Cortex of kidney (tissue), 1 donor: ENCODE measurements at places on chromosomes 6 and 20.
A peak's percentile ranks its signal among the peaks of the same experiment; 100 is the strongest.

- no peak for DNase-seq
Observed at GRCh38 chr6:44652547-44652946, 265.0 kb downstream of the CDC5L start.

DNA sequence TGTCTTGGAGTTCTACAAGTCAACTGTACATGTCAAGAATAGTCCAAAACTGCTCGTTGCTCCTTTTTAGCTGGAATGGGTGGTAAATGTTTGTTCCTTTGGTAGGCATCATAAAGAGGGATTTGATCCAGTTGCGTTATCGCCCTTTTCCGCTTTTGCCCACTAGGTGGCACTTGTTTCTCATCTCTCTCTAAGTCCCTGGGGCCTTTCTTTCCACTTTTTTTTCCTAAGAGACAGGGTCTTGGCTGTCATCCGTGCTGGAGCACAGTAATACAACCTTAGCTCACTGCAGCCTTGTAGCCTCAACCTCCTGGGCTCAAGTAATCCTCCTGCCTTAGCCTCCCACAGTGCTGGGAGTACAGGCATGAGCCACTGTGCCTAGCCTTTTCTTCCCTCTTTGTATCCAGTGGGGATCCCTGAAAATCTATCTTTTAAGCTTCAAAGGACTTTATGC, 20.7 kb downstream of the GTPBP2 start:
- DNase-seq = no peak

- no peak for DNase-seq
Observed at GRCh38 chr20:56153926-56154325, 94.6 kb upstream of the MC3R start.

GRCh38 chr6:70225055-70225454, 77.8 kb downstream of the COL9A1 start:
- DNase-seq = no peak

- no peak for DNase-seq
Observed at GRCh38 chr6:37173493-37174195, 3.7 kb downstream of the PIM1 start.

DNA sequence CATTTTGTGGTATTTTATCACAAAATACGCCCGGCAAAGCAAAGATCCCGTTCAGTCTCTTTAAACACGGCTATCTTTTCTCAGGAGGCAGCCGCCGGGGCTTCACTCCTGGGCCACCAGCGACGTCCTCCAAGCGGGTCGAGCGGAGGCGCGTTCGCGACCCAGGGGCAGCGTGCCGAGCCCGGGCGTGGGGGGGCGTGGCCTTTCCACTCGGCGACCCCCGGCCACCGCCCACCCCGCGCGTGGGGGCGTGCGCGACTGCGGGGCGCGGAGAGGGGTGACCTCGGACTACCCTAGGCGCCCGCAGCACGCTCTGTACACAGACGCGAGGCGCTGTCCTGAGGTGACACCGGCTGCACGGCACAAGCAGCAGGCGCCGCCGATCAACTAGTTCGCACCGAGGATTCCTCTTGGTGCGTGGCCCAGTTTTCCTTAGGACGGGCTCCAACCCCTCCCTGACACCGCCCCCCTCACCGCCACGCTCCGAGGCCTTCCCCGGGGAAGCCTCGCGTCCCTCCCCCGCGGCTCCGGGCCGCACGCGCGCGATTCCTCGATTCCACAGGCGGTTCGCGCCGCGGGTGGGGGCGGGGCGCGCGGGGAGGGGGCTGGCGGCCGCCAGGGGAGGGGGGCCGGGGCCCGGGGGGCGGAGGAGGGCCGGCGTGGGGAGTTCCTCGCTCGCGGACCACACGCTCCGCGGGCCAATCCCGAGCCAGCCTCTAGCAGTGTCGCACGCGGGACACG, 1.1 kb upstream of the JARID2 start:
- peak; percentile 18 for DNase-seq

- DNase-seq = no peak
Observed at GRCh38 chr20:50969435-50969834, 10.8 kb downstream of the MOCS3 start.

DNA sequence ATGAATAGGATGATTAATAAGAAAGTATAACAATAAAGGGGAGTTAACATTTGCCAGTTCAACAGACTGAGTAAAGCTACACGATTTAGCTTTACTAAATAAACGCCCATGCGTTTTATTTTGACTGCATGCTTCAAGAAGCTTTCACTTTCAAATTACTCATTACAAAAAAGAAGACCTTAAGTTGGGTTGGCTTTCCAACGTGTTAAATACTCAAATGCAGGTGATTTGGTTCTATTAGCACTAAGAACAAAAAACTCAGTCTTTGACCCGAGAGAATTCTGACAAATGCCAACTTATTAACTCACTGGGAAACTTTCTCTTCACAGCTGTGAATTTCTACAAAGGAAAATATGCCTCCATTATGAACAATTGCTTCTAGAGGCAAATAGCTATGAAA, 24.8 kb downstream of the RNF146 start:
- DNase-seq = no peak

DNA sequence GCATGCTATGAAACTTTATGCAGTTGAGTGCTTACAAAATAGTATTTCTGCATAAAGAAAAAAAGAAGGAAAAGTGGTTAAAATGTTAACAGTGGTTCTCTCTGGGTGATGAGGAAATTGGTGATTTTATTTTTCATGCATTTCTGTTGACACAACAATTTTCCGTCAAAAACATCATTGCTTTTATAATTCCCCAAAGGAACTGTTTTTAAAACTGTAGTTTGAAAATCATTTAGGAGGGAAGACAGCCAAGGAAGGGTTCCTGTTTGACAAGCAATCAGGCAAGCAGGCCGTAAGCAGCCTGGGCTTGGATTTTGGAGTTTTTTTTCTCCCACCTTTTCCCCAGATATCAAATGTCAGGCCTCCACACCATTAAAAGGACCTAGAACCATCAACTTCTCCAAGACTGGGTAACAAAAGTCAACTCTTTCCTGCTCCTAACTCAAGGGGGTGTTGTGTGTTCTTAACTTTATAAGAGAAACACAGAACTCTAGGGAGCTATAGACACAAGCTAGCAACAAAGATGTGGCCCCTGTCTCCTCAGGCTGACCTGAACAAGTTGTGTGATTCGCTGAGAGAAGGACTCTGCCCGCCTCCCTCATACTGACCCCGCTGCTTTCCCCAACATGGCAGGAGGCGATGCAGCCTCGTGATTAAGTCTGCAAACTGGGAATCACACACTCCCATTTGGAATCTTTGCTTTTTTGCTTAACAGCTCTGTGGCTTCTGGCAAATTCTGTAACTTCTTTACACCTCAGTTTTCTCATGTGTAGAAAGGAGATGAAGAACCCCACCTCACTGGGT, 146.6 kb downstream of the BCAS1 start:
- DNase-seq = no peak

DNA sequence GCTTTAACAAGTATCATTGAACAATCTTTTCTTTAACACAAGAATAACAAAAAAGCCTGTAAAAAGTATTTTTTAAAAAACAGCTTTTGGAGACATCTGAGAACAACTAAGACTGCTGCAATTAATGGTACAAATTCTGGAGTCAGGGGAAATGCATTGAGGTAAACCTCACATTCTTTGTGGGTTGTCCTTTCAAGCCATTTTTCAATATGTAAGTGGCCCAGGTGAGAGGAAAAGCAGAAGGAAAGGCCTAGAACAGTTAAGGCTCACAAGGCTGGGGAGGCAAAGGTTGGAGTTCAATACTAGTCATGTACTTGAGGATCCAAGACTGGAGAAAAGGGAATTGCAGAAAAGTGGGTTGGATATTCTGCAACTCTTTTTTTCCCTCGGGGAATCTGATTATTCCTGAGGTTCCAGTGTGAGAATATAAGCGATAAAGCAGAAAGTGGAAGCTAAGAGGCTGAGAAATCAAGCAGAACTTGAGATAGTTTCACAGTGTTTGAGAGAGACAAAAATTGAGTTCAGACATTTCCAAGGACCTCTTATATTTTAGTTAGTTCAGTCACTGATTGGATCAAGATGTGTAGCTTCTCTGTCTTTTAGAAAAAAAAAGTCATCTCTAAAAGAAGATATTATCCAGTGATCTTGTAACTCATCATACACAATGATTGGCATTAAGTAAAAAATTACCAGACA, 25.0 kb upstream of the TXLNB start:
- no peak for DNase-seq

DNA sequence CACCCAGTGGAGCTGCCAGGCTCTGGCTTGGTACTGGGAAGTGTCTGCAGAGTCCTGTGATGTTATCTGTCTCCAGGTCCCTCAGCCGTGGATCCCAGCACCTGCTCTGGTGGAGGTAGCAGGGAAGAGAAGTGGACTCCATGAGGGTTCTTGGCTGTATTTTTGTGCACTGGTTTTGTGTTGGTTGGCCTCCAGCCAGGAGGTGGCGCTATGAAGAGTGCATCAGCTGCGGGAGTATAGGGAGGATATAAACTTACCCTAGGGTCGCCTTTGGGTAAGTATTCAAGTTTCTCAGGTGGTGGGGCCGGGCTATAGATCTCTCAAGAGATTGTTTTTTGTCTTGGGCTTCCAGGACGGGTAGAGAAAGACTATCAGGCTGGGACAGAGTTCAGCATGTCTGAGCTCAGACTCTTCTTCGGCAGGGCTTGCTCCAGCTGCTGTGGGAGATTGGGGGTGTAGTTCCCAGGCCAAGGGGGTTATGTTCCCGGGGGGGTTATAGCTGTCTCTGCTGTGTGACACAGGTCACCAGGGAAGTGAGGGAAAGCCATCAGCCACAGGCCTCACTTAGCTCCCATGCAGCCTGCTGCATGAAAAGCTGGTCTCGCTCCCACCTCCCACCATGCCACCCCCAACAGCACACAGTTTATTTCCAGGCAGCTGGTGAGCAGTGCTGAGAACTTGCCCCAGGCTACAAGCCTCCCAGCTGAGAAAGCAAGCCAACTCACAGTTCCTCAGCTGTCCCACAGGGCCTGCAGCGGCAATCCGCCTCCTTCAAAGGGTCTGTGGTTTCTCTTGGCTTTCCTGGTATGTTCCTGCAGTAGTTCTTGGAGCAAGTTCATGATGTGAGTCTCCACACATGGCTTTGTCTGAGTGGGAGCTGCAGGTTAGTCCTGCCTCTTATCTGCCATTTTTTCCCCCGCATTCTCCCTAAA, 115.7 kb downstream of the AIG1 start:
- DNase-seq = no peak

DNA sequence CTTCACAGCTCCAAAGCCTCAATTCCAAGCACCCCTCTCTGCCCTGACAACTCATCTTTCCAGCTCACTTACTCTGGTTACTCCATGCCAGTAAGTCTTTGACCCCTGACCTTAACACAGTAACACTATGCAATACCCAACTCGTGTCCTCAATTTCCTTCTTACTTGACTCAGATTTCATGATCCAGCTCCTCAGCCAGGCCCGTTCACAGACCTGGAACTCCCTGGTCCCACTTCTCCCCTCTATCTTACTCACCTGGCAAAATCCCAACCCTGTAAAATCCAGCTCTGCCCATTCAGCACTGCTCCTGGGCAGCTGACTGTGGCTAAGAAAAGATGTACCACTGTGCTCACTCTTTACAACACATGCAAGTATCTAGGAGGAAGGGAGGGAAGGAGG, 7.9 kb downstream of the GNL1 start:
- DNase-seq = no peak

DNA sequence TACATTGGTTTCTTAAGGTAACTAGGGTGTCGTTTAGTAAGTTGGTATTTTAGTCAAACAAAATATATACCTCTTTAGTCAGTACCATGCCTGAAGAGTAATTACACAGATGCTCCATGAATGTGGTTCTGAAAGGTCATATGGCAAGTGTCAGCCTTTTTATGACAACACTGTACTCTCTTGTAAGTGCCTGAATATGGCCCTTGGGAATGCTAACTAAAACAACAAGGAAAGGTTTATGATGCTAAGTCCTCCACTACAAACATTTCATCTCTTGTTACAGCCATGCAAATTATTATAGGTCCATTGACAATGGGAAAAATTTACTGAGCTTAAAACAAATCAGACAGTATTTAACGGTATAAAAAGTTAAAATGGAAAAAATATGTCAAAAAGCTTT, 39.0 kb upstream of the SUPT3H start:
- no peak for DNase-seq

DNA sequence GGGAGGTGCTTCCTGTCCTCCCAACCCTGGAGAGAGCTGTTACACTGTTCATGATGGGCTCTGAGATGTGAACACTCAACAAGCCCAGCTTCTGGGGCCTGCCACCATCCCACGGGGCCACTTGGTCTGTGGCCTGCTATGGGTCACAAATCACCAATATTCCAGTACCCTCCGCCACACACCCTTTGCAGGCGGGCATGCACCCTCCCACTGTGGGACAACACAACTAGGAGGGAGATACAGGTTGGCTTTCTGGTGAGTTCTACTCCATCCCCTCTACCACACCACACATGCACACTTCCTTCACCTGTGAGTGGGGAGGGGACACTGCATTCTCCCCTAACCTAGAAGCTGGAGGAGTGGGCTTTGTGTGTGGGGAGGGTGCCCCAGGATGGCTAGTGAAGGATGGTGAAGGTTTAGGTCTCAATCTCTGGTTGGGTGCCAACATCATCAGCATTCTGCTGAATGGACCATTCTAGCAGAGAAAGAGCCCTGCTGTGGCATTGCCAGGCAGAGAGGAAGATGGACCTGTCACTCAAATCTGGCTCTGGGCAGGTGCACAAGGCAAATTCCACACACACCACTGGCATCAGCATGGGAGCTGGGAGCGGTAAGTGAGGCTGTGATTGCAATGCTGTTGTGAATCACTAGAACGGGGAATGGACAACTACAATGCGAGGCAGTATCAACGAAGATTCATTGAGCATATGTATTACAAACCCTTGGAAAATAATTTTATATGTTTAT, 175.1 kb downstream of the THBS2 start:
- DNase-seq = no peak

DNA sequence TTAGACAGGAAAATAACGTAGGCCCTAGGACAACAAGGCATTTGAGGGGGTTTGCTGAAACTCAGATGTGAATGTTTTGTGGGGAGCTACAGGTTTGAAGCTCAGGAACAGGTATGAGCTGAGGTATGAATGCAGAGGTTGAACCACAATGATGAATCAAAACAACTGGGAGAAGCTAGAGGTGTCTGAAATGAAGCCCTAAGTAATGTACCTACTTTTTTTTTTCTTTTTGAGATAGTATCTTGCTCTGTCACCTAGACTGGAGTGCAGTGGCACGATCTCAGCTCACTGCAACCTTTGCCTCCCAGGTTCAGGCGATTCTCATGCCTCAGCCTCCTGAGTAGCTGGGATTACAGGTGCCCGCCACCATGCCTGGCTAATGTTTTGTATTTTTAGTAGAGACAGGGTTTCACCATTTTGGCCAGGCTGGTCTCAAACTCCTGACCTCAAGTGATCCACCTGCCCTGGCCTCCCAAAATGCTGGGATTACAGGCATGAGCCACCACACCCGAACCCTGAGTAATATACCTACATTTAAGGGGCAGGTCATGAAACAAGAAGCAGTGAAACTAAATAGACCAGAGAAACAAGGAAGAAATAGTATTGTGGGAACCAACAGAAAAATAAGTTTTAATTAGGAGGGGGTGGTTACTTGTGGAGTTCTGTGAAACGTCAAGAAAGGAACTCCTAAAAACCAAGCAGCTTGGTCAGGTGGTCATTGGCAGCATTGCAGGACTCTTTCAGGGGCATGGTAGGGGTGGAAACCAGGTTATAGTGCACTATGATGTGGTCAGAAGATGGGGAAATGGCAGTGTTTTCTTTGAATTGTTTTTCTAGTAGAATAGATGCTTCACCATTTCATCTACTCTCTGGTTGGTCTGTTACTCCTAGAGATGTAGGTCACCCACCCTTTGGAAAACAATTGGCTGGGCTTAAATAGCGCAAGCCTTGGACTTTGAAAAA, 138.1 kb downstream of the CD164 start:
- DNase-seq = no peak
